ENCODE measurements at places on chromosomes 6 and 20.

- no peak for DNase-seq
Observed at GRCh38 chr6:14784596-14785492, 461.0 kb upstream of the JARID2 start.

DNA sequence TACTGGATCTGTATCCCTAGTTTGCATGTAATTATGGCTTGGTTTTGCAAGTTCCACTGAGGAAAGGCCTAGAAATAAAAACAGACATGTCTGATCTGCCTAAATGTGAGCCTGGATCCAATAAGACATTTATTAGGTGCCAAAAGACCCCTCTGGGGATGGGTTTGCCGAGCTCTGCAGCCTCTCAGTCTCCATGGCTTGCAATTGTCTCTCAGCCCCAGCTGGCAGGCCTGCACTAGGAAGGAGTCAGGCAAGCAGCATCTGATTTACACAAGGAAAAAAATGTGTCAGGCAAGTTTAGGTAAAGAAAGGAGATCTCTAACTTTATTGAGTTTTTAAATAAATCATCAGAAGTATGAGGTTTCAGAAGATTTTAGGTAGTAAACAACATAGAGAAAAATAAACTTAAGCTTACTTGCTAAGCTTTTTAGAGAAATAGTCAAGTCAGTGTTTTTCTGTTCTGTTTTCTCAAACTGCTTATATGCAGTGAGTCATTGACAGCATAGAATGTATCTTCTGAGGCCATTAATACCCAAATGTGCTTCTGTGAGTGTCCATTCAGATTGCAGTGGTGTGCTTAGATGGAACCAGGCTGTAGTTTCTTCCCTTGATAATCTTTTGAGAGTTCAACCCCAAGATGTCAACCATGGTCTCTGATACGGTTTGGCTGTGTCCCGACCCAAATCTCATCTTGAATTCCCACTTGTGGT lies 121.0 kb downstream of the FHL5 start:
- no peak for DNase-seq

- DNase-seq, result no peak
Observed at GRCh38 chr6:115221198-115221597, 839.5 kb downstream of the FRK start.

DNA sequence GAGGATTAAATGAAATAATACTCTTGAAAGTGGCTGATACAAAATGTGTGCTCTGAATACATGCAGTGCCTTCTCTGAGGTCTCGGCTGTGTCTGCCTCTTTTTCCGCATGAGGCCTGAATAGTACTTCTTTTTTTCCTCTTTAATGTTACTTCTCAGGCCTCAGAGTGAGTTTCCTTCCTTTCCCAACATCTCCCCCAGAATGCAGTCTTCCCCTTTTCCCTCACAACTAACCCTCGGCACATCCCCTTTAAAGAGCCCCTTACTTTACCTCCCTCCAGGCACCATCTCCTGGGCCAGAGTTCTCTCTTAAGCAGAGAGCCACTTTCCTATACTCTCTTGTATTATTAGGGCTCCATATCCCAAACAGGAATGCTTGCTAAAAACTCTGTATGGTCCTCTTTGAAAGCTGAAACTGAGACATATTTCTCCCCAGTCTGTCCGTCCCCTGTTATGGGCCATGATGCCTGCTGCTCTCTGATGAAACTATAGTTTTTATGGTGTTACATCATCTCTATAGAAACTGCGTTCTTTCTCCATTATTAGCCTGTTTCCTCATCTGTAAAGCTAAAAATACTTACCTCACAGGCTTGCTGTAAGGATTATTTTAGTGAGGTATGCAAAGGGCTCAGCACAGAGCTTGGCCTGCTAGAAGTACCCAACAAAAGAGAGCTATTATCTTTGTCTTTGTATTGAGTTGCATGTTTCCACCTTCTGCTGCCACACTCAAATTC lies 2.3 kb downstream of the PLAGL2 start:
- DNase-seq, result no peak

GRCh38 chr6:39102071-39102820 lies 12.7 kb downstream of the SAYSD1 start:
- DNase-seq, result no peak

DNA sequence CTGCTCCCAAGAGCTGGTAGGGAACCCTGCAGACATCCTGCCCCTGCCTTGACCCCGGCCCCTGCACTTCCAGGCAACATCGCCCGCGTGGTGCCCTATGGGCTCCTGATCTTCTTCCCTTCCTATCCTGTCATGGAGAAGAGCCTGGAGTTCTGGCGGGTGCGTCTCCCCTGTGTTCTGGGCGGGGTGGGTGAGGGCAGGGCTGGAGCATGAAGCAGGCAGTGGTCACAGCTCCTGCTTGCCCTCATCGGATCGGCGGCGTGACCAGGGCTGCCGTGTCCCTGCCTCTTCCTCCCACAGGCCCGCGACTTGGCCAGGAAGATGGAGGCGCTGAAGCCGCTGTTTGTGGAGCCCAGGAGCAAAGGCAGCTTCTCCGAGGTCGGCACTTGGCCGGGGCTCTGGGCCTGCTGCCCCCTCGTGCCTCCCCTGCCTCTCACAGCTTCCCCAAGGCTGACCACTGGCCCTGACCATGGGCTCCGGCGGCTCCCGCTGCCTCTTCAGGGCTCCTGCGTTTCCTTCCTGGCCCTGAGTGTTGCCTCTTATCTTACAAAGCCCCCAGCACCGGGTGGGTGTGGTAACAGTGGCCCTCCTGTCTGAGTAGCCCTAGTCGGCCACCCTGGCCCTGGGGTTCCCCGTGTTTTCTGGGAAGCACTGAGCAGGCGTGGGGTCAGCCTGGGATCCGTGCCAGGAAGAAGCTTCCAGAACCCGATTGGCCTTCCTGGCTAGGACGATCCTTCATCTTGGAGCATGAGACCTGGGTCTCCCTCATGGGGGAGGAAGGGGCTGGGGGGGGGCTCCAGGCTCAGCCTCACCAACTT lies 8.0 kb upstream of the TNFRSF6B start:
- no peak for DNase-seq

DNA sequence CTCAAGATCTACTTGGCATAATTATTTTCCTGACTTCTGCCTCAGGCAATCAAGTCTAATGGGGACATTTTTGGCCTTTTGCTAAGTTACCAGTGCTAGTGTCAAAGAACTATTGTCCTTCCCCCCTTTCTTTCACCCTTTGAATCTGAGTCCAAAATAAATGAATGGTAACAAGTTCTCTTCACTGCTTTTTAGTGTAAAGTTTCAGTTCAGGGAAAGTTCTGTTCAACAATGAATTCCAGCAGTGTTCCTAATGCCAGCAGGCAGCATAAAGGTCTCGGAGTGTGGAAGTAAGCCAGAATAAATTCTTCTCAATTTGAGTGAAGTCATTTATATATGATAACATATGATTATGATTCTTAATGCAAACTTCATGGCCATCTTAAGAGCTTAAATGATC lies 20.8 kb upstream of the TSPYL1 start:
- DNase-seq, result no peak

- no peak for DNase-seq
Observed at GRCh38 chr6:127118298-127119101, at the start of gene RSPO3. Gene RSPO3 (plus strand): TSS chr6:127118671. CDS start chr6:127119193, 522 bp downstream.

- no peak for DNase-seq
Observed at GRCh38 chr6:6004390-6004995, 2.2 kb downstream of the NRN1 start.

GRCh38 chr6:88179692-88180091 lies 13.5 kb upstream of the CNR1 start:
- DNase-seq, result no peak

DNA sequence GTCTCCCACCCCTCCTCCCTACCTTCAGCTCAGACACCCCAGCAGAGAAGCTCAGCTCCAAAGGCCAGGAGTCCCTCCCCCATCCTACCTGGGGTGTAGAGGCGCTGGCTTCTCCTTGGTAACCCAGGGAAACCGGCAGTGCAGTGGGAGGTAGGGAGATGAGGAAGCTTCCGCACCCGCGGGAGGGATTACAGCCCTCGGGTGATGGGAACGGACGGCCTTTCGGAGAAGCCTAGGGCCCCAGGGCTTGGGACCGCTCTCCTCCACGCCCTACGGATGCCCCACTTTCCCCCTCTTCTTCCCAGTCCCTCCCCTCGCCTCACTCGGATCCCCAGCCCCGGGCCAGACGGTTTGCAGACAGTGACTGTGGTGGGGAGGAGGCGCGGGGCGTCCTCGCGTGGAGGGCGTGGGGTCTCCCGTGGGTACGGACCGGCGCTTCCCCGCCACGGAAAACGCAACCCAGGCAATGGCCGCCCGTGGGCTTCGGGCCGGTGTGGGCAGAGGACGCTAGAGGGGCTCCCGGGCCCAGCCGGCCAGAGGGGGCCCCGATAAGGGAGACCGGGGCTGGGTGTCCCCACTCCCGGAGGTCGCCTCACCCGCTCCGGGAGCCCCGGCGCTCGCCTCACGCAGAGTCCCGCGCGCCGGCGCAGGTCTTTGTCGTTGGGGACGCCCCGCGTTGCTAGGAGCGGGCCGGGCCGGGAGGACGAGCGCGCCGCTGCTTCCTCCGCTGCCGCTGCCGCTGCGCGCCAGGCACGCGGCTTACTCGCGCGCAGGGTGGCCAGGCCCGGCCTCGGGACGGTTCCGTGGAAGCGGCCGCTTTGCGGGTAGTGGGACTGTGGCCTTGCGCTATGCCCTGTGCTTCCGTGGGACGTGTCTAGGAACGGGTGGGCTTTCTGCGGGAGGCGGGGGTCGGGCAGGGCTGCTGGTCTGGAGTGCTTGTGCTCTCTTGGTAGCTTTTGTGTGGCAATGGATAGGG lies 15.8 kb downstream of the AARS2 start:
- DNase-seq, result no peak

- no peak for DNase-seq
Observed at GRCh38 chr6:3382326-3383279, 74.2 kb downstream of the SLC22A23 start.

GRCh38 chr6:1597924-1598323 lies 11.8 kb upstream of the FOXC1 start:
- DNase-seq, result no peak

DNA sequence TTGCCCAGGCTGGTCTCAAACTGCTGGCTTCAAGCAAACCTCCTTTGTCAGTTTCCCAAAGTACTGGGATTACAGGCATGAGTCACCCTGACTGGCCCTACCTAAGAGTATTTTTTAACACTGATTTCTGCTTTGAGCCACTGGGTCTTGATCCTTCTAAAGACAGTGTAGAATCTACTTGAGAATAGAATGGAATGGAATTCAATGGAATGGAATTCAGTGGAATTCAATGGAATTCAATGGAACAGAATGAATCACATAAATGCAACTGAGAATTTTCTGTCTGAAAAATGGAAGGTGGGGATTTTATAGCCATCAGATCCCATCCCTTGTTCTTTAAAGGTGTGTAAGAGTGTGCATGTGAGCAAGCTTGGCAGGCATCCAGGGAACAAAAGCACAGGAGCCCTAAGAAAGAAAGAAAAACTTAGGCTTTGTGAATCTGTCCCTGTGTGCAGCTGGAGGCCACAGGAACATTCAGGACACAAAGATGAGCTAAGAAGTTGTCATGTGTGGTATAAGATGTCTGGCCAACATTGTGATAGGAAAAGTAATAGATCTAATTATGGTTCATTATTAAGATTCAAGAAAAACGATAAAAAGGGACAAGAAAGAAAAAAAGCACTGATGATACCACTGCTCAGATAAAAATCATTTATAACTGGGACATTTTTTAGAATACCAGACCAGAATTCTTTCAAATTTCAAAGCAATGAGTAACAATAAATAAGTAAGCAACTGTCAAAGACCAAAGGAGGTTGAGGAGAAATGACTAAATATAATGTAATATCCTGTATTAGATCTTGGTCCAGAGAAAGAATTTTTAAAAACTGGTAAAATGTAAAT lies 681.0 kb upstream of the GJE1 start:
- no peak for DNase-seq

- no peak for DNase-seq
Observed at GRCh38 chr6:47592131-47592840, 106.1 kb upstream of the ADGRF4 start.

DNA sequence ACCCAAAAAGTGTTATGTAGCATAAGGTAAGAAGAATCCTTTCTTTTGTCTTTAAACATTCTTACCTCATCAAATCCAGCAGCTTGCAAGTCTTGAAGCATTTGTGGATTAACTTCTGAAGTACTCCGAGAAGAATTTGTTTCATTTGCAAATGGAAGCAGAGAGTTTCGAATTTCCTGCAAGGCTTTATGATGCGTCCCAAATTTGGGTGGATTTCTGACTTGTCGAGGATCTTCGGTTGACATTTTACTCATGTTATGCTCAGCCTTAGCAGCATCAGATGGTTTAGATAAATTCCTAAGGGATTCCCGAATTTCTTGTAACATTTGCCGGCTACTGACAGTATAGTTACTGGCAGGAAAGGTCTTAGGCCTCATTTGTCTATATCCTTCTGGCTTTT lies 16.2 kb downstream of the LATS1 start:
- no peak for DNase-seq

DNA sequence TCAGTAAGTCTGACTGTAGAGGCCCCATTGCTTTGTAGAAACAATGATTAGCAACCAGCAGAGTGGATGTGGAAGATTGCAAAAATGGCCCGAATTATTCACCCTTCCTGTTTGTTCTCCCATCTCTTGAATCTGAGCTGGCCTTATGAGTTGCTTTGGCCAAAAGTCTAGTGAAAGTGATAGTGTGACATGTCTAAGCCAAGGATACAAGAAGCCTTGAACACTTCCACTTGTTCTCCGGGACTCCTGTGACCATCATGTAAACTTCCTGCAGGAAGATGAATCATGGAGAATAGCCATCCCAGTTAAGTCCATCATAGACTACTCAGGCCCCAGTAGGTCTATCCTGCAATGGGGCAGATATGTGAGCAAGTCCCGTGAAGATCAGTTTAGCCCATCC lies 252.0 kb upstream of the JAG1 start:
- DNase-seq, result no peak

DNA sequence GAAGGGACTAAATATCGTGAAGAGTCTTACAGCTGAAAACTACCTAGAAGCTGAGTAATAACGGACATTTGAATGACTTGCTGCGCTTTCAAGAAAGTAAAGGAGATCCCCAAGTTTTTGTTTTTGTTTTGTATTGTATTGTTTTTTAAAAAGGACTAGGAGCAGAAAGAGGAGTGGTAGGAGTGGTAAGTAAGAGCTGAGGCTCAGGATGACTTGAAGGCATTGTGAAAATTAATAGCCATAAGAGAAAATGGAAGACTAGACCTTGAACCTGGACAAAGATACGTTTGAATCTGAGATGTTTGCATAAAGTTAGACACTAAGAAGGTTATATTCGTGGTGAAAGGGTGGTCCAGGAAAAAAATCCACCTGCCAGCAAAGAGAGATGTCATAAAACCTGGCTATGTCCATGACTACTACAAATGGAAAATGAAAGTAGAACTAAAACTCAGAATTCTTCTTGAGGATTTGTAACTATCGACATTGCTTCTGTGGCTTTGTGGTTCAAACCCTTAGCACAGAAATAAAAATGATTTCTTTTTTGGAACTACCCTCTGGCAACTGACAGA lies 824.8 kb upstream of the FLRT3 start:
- DNase-seq, result no peak
